GM12864 (cell line): ENCODE measurements at places on chromosomes 5 and 9.

DNA sequence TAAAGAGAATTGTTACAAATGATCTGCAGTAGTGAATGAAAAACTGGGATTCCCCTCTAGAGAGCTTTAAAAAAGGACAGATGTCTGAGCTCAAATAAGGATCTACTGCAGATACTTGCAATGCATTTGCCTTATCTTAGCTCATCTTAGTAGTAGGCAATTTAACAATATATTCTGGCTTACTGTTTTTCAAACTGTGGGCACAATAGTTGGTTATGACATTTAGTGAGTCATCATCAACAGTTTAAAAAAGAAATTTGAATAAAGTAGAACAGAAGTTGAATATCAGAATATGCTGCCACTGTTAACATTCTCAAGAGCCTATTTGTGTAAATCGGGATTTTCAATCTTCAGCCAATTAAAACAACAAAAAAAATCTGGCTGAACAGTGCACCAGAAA lies 6.7 kb upstream of the CAST start:
- no peak for DNase-seq

GRCh38 chr5:30572279-30572678 lies 621.2 kb upstream of the CDH6 start:
- no peak for DNase-seq

DNA sequence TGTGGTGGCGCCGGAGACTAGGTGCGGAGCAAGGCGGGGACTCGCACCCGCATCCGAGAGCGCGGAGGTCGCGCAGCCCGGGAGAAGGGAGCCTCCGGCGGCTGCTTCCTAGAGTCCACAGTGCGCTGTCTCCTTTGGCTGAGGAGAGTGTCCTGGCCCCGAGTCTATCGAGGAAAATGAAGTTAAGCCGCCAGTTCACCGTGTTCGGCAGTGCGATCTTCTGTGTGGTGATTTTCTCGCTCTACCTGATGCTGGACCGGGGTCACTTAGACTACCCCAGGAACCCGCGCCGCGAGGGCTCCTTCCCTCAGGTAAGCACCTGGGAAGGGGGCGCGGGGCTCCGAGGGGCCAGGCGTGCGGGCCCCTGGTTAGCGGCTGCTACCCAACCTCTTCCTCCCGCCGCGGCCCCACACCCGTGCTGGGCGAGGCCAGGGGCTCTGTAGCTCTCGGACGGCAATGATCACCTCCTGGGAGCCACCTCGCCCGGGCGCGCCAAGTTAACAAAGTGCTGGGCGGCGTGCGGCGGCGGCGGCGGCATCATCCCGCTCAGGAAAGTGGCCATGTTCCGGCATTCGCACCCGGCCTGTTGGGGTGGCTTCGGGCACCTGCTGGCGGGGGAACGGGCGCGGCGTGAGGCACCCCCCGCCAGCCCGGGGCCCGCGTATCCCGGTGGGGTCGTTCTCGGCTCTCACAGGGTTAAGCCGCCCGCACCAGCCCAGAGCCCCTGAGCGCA lies 681 bp downstream of the MAN2A1 start:
- DNase-seq: no peak

DNA sequence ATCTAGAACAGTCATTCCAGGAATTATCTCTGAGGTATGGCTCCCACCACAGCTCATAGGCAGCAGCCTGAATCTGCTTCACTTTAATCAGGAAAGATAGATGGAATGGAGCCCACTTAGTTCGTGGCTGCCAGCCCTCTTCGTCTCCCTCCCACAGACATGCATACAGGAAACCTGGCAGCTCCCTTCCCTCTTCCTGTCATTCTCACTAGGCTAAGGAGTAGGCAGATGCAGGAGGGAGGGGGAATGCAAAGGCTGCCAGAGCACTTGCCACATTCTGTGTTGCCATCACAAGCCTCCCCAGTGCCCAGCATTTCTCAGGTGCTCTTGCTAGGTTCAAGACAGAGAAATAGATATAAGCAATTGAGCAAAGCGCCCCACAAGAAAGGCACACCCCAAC lies 378.9 kb downstream of the ELAVL2 start:
- DNase-seq: no peak

- DNase-seq: no peak
These were observed 200.0 kb downstream of the ACTL7B start for GRCh38 chr9:108655818-108656217.

DNA sequence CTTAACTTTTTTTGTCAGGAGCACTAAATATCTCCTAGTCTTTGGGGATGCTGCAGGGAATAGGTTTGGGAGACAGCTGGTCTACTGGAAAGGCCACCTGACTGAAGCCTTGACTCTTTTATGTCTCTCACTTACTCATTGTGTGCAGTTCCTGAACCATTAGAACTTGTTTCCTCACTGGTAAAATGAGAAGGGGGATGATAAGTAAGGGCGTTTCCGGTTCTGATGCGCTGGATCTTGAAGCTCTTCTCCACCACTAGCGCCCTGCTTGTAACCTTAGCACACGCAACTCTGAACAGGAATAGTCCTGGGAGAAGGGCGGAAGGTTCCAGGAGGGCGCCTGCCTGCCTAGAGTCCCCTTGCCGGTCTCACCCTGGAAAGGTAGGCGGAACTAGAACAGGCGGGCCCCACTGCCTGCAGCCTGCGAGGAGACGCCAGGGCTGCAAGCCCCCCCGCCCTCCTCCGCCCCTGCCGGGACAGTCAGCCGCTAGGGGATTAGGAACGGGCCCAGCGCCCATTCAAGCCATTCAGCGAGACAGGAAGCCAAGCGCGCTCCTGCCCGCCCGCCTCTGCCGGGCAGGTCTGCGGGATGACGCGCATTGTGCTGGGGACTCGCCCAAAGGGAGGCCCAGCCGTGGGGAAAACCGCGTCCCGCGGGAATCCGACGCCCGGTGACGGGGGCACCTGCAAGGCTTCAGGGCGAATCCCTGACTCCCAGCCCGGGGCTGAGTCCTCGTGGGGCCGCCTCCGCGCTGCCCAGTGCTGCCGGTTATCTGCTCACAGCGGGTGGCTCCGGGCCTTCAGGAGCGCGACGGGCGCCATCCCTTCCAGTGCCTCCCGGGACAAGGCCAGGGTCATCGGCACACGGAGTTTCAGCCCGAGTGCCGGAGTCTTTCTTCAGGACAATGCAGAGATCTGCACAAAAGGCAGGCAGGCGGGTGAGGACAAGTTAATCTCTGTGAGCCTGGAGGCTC lies 44.0 kb upstream of the XPA start:
- no peak for DNase-seq

DNA sequence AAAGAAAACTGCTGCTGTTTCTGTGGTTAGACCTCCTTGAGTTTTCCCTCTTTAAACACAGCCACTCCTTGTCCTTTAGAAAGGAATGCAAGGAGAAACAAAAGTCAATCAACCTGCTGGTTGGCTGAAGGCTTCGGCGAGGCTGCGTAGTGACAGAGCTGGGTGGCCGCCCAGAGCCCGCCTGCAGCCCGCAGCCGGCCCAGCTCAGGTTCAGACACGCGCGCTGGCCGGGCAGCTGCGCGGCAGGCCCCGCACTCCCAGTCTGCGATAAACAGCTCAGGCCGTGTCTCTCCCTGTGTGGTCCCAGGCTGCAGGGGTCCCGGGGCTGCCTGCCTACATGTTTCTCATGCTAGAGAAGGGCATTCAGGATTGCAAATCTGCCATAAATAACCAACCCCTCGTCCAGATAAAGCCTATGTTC lies 115.4 kb downstream of the HSD17B3 start:
- DNase-seq: no peak

DNA sequence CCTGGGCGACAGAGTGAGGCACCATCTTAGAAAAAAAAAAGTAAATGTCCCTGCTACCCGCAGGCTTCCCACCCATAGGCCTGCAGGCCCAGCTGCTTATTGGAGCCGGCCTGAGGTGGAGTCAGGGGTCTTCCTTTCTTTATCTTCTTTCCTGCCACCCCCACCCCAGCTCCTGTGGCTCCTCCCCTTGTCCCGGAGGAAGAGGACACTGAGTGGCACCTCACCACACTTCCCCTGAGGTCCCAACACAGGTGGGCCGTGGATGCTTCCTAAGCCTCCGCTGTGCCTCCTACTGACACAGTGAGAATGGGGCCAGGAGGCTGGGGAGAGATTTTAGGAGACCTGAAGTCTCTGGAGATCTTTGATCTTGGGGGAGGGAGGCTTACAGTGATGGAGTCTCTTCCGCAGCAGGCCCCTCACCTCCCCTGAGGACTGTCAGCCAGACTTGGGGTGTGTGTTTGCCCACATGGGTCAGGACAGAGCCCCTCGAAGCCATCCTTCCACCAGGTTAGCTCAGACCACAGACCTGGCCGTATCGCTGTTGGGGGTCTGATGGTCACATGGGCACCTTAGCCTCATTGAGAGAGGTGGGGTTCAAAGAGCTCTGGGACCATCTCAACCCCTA lies 135.4 kb upstream of the IER5L start:
- no peak for DNase-seq

GRCh38 chr5:93894601-93895354 lies 153.4 kb upstream of the POU5F2 start:
- no peak for DNase-seq

DNA sequence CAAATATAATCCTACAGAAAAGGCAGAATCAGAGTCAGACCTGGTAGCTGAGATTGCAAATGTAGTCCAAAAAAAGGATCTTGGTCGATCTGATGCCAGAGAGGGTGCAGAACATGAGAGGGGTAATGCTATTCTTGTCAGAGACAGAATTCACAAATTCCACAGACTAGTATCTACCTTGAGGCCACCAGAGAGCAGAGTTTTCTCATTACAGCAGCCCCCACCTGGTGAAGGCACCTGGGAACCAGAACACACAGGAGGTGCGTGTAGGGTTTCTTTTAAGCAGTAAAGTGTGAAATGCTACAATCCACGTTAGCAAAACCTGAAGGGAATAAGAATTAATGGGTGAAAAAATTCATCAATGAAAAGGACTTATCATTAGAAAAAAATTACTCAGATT lies 145.8 kb downstream of the GIN1 start:
- DNase-seq: no peak

- no peak for DNase-seq
These were observed 36.3 kb downstream of the ELAVL2 start for GRCh38 chr9:23789529-23790254.

- DNase-seq: no peak
These were observed 134.6 kb upstream of the TUT7 start for GRCh38 chr9:86488794-86489193.

- DNase-seq: no peak
These were observed 248.0 kb upstream of the PTGER4 start for GRCh38 chr5:40431734-40432133.

- no peak for DNase-seq
These were observed 126.4 kb downstream of the SPOCK1 start for GRCh38 chr5:137372773-137373160.

DNA sequence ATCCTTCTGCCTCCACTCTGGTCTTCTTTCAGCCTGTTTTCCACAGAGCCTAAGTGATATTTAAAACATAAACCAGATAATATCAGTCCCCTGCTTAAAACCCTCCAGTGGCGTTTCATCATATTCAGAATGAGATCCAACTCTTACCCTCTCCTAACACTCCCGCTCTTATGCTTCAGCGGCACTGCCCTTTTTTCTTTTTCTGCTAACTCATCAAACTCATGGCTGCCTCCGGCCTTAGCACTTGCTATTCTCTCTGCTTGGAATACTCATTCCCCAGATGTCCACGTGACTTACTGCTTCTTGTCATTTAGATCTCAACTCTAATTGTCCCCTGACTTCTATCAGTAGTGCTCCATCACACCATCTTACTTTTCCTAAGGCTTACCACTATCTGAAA lies 73.6 kb downstream of the PIP5K1B start:
- no peak for DNase-seq

GRCh38 chr5:117177302-117177701 lies 602.7 kb upstream of the SEMA6A start:
- no peak for DNase-seq

GRCh38 chr5:42870882-42871418 lies 59.3 kb upstream of the SELENOP start:
- no peak for DNase-seq

DNA sequence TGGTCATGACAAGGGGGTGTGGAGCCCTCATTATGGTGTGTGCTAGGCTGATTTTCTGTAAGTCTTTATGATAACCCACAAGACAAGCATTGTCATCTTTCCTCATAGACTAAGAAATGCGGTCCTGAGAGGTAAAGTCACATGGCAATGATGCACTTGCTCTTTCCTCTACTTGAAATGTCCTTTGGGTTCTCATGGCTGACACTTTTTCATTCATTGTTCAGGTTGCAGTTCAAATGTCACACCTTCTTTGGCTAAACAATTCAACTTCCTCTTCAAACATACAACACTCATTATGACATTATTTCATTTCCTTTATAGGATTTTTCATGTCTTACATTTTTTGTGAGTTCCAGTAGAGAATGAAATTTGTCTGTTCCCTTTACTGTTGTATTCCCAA lies 323.6 kb upstream of the PRR16 start:
- DNase-seq: no peak

DNA sequence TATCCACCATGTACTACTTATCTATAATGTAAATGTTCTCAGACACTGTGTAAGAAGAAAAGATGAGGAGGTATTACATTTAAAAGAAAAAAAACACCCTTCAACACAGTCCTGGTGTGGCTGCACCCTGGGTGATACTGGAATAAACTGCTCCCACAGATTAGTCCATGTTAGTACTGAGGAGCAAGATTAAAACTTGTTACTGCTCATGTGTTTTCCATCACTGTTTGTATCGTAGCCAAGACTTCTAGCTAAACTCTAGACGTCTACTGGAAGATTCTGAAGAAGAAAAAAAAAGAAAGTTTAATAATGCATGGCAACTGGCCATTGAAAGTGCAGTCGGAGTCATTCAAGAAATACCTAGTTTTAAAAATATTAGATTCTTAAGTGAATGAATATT lies at the start of gene ASPN:
Gene ASPN (minus strand): TSS at position 178 of the 400 bp plus-strand sequence.
- no peak for DNase-seq

DNA sequence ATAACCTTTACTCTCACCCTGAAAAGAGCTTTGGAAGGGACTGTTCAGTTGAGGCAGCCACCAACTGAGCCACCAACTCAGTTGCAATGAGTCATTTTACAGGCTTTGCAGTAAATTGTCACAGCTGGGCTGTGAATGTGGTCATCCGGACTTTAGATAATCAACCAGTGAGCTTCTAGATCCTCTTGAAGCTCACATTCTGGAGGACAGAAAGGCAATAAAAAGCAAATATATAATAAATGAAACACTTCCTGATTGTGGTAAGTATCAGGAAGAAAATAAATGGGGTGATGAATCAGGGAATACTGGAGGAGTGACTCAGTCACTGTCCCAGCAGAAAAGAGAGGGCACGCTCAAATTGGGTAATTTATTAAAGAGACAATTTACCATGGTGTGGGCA lies 13.2 kb upstream of the C5orf58 start:
- no peak for DNase-seq
